ENCODE measurements at places on chromosomes 11 and 22. TPM values are rescaled to one million over a fixed set of nuclear protein-coding genes. Genes with fewer than 3 reads are reported as not detected.

SCUBE2 gene
- 5.5 TPM for total RNA-seq

CCDC188 gene
- 3.5 TPM for total RNA-seq

TRIM51G gene
- not detected for total RNA-seq

CCDC86 gene
- 5.7 TPM for total RNA-seq

TPBGL gene
- not detected for total RNA-seq

DNAJB7 gene
- total RNA-seq, result not detected

DDTL gene
- 0.92 TPM for total RNA-seq

SORL1 gene
- total RNA-seq, result 2.0 TPM

PLEKHA7 gene
- total RNA-seq, result 0.31 TPM

APOBEC3H gene
- total RNA-seq, result 1.2 TPM

CCDC157 gene
- total RNA-seq, result 1.2 TPM

SBF1 gene
- total RNA-seq, result 60.6 TPM

Measured in aortic smooth muscle cell (primary cell).